ENCODE measurements at places on chromosomes 16 and 17.

DNA sequence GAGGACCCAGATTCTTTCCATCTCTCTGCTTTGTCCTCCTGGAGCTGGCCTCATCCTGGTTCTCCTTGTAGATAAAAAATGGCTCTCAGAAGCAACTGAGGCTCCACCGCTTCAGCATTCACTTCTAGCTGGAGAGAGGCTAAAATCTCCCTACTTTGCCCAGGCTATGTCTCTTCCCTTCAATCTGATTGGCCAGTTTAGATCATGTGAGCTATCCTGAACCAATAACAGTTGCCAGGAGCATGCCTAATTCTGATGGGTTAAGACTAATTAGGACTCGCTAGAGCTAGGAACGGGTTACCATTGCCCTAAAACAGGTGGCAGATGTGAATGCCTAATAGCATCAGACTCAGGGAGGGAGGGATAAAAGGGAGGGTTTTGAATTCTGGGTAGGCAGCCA, 89.6 kb downstream of the GPR139 start:
- H3K36me3 ChIP-seq, result no peaks in the 10 kb centered on the region
- H3K27ac ChIP-seq, result no peak overlapping the region
- H3K4me1 ChIP-seq, result no peaks in the 10 kb centered on the region
- H3K27me3 ChIP-seq, result peaks cover 12% of the 10 kb centered on the region
- no peak for DNase-seq

DNA sequence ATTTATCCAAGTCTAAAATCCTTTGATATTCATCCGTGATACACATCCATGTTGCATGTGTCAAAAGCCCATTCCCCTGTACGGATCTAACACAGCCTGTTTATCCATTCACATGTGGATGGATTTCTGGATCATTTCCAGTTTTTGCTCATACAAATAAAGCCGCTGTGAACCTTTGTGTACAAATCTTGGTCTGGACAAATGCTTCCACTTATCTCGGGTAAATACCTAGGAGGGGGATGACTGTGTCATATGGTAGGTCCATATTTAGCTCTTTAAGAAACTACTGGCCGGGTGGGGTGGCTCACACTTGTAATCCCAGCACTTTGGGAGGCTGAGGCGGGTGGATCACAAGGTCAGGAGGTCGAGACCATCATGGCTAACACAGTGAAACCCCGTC, 6.3 kb upstream of the TBCD start:
- H3K4me1 ChIP-seq, result peaks cover 2% of the 10 kb centered on the region
- no peak overlapping the region for H3K27ac ChIP-seq
- peaks cover 13% of the 10 kb centered on the region for H3K36me3 ChIP-seq
- no peak for DNase-seq

- no peaks in the 10 kb centered on the region for H3K36me3 ChIP-seq
- H3K4me3 ChIP-seq, result no peak overlapping the region
- H3K27me3 ChIP-seq, result no peaks in the 10 kb centered on the region
- DNase-seq, result no peak
- H3K27ac ChIP-seq, result no peak overlapping the region
Measured at GRCh38 chr16:72493716-72494415, 321.9 kb upstream of the PMFBP1 start.

DNA sequence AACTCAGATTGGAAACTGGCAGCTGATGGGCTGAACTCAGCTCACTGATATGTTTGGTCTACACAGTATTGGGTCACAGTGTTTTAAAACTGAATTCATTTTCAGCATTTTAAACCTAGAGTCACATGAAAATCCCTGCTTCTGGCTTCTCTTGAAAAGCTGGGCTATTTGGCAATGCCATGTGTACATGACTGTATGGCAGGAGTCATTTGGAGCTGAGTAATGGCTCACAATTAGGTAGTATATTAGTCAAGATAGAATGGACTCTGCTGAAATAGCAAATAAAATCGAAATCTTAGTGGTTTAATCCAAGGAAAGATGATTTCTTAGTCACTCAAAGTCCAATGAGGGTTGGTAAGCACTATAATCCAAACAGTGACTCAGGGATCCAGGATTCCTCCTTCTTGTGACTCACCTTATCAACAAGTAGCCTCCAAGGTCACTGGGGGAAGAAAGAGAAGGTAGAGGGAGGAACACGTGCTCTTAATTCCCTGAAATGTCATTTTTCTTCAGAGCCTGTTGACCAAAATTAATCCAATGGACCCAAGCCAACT, 13.9 kb upstream of the PMP22 start:
- peaks cover 38% of the 10 kb centered on the region for H3K27me3 ChIP-seq
- no peak overlapping the region for H3K4me3 ChIP-seq
- H3K36me3 ChIP-seq, result peaks cover 1% of the 10 kb centered on the region
- H3K27ac ChIP-seq, result no peak overlapping the region
- H3K4me1 ChIP-seq, result no peaks in the 10 kb centered on the region
- no peak for DNase-seq

DNA sequence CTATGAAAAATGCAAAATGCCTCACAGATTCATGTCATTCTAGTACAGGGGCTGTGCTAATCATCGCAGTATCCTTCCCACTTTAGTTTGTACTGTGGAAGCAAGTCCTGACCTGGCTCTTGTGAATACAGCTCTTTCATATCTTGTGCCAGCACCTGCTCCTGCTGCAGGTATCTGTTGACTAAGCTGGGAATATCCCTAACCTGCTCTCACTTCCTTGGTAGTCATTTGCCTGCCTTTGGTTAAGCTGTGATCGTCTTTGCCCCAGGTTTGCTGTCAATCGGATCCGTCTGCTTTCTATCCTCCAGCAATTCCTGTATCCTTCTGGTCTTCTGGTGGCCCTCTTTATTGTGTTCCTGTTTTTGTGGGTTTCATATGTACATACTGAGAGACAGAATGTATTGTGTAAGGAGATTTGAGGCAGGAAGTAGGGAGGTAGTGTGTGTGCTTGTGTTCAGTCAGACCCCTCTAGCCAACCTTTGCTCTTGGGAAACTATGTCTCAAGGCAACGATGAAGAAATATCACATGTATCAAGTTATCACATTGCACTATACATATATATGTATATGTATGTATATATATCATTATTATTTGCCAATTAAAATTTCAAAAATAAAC, 7.7 kb upstream of the GINS3 start:
- no peak overlapping the region for H3K27ac ChIP-seq
- no peaks in the 10 kb centered on the region for H3K27me3 ChIP-seq
- no peak overlapping the region for H3K4me3 ChIP-seq
- H3K4me1 ChIP-seq, result no peaks in the 10 kb centered on the region
- DNase-seq, result no peak
- no peaks in the 10 kb centered on the region for H3K36me3 ChIP-seq

DNA sequence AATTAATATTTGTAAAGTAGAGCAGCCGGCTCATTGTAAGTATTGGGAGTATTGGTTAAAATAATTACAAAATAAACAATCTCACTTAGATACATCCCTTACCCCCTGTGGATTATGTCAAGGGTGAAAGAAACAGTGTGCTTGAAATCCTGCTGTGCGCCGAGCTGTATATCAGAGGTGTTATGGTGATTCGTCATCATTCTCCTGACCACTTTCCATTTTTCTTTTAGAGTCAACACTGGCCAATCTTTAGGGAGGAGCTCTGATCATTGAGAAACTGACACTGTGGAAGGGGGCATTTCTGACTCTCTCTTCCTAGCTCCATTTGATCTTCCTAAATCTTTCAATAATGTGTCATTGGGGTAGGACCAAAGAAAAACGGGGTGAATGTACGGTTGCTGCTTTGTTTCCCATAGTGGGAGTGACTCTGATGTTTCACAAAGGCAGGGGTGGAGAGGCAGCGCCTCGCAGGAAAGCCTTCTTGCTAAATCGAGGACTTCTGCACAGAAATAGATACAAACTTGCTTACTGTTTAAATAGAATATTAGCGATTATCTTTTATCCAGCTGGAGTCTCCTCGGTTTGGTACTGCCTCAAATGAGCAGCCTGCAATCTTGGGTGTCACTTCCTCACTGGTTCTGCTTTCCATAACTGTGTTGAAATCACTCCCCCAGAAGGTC, 123.4 kb downstream of the PRKCB start:
- H3K4me3 ChIP-seq, result peak overlapping the region; percentile 66
- peaks cover 73% of the 10 kb centered on the region for H3K4me1 ChIP-seq
- no peaks in the 10 kb centered on the region for H3K27me3 ChIP-seq
- H3K27ac ChIP-seq, result peak overlapping the region; percentile 81

- peak overlapping the region; percentile 93 for H3K4me3 ChIP-seq
- peak; percentile 37 for DNase-seq
- peak overlapping the region; percentile 98 for H3K27ac ChIP-seq
Measured at GRCh38 chr17:35578929-35579432, 610 bp upstream of the PEX12 start.

- H3K27me3 ChIP-seq, result no peaks in the 10 kb centered on the region
- peaks cover 26% of the 10 kb centered on the region for H3K36me3 ChIP-seq
- DNase-seq, result no peak
- H3K4me1 ChIP-seq, result peaks cover 2% of the 10 kb centered on the region
- no peak overlapping the region for H3K4me3 ChIP-seq
Measured at GRCh38 chr17:42493319-42493718, 34.6 kb downstream of the ATP6V0A1 start.

DNA sequence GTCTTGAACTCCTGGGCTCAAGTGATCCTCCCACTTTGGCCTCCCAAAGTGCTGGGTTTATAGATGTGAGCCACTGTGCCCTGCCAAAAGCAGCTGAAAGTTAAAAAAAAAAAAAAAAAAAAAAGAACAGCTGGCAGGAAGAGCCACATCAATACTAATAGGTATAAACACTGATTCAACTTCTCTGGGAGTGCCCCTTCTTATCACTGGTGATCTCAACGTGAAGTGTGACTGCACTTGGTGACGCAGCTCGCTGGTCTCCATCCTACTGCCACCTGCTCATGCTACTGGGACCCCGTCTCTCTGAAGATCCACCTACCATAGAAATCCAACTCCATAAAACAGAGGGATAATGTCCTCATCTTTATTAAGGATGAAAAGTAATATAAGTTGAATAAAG, 40.8 kb downstream of the RNF157 start:
- peak; percentile 87 for DNase-seq
- no peaks in the 10 kb centered on the region for H3K27me3 ChIP-seq
- H3K4me3 ChIP-seq, result no peak overlapping the region
- peaks cover 35% of the 10 kb centered on the region for H3K36me3 ChIP-seq
- peaks cover 74% of the 10 kb centered on the region for H3K4me1 ChIP-seq
- peak overlapping the region; percentile 91 for H3K27ac ChIP-seq

- H3K27me3 ChIP-seq, result no peaks in the 10 kb centered on the region
- H3K36me3 ChIP-seq, result peaks cover 6% of the 10 kb centered on the region
- no peak overlapping the region for H3K27ac ChIP-seq
- no peak for DNase-seq
Measured at GRCh38 chr16:21654466-21654865, 2.1 kb upstream of the IGSF6 start.

DNA sequence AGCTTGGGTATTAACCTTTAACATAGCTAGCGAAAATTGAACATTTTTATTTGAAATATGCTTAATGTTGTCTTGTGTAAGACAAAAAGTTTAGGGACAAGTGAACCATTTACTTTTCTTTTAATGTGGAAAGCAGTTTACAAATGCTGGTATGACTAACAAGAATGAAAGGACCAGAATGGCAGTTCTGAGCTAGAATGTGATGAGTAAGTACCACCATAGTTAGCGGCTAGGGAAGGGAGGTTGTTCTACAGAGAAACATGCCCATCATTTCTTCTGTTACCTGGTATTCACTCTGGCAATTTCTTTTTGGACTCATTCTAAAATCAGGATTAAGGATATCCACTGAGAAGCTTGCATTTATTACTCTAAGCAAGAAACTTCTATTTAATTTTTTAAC, 121.1 kb downstream of the WWOX start:
- no peaks in the 10 kb centered on the region for H3K27me3 ChIP-seq
- no peaks in the 10 kb centered on the region for H3K4me1 ChIP-seq

GRCh38 chr16:4071686-4072561, 44.3 kb downstream of the ADCY9 start:
- peaks cover 3% of the 10 kb centered on the region for H3K4me1 ChIP-seq
- H3K27ac ChIP-seq, result no peak overlapping the region
- no peak overlapping the region for H3K4me3 ChIP-seq
- DNase-seq, result no peak
- no peaks in the 10 kb centered on the region for H3K36me3 ChIP-seq

GRCh38 chr17:67157732-67158639, 87.0 kb downstream of the HELZ start:
- H3K27ac ChIP-seq, result no peak overlapping the region
- peaks cover 33% of the 10 kb centered on the region for H3K36me3 ChIP-seq
- no peaks in the 10 kb centered on the region for H3K27me3 ChIP-seq
- DNase-seq, result no peak
- H3K4me3 ChIP-seq, result no peak overlapping the region

- no peaks in the 10 kb centered on the region for H3K4me1 ChIP-seq
- no peak for DNase-seq
- H3K4me3 ChIP-seq, result no peak overlapping the region
Measured at GRCh38 chr17:37100231-37100630, 151.5 kb downstream of the AATF start.

DNA sequence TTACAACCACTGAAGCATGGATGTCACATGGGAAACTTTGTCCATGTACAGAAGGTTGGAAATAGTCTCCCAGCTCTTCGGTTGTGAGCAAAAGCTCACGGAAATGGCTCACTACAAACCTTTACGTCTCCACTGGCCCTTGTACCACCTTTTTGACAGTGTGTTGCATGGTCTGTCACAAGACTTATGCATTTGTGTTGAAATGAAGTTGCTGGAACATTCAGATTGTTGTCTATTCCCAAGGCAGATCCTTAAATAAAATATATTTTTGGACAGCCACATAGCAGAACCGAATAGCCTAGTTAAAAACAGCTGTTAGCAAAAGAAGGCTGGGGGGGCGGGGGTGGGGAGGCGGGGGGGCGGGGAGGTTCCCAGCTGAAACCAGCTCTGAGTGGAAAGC, 39.2 kb downstream of the KNOP1 start:
- H3K36me3 ChIP-seq, result peaks cover 30% of the 10 kb centered on the region
- no peak overlapping the region for H3K4me3 ChIP-seq
- no peaks in the 10 kb centered on the region for H3K4me1 ChIP-seq
- no peak overlapping the region for H3K27ac ChIP-seq
- no peak for DNase-seq

DNA sequence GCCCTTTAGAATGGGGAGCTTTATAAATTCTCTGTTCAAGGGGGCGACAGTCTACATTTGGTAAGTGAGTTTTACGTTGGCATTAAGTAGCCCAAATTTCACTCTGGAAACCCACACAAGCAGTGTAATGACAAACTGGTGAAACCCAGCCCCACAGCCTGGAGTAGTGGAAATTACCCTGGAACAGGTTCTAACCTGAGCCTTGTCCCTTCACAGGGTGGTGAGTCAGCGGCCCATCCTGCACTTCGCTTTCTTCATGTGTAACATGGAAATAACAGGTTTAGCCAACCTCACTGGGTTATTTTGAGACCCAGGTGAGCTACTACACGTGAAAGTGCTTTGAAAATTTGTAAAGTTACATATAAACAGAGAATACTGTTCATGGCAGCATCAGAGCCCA, 3.5 kb upstream of the TLCD3A start:
- no peak for DNase-seq
- peaks cover 5% of the 10 kb centered on the region for H3K36me3 ChIP-seq
- H3K4me1 ChIP-seq, result peaks cover 11% of the 10 kb centered on the region
- no peak overlapping the region for H3K4me3 ChIP-seq
- no peak overlapping the region for H3K27ac ChIP-seq

- no peak overlapping the region for H3K27ac ChIP-seq
- H3K27me3 ChIP-seq, result no peaks in the 10 kb centered on the region
- no peaks in the 10 kb centered on the region for H3K4me1 ChIP-seq
- no peak overlapping the region for H3K4me3 ChIP-seq
Measured at GRCh38 chr17:50798424-50799288, 31.3 kb upstream of the ANKRD40CL start.

Measured in activated naive CD4-positive, alpha-beta T cell treated with anti-CD3 and anti-CD28 coated beads for 36 hours (primary cell).